Large intestine (tissue), 12 donors: ENCODE measurements at places on chromosomes 5 and 9. TPM values are rescaled to one million over a fixed set of nuclear protein-coding genes. Genes with fewer than 3 reads are reported as not detected.

The RIGI gene
- 13.1 TPM for polyA plus RNA-seq

The STING1 gene
- polyA plus RNA-seq, result 19.6 TPM

The ZSWIM6 gene
- polyA plus RNA-seq, result 18.0 TPM

The ANKRD31 gene
- polyA plus RNA-seq, result 0.21 TPM

The TMEM252 gene
- polyA plus RNA-seq, result 2.4 TPM

The OR13D1 gene
- polyA plus RNA-seq, result not detected

The PCSK1 gene
- 23.6 TPM for polyA plus RNA-seq

The AMBP gene
- polyA plus RNA-seq, result 3.6 TPM
